ENCODE measurements at places on chromosomes 12 and 14.

GRCh38 chr12:88994537-88994936 is 357.8 kb downstream of the DUSP6 start:
- no peaks in the 10 kb centered on the region for H3K4me1 ChIP-seq
- H3K36me3 ChIP-seq, result no peaks in the 10 kb centered on the region
- no peak overlapping the region for H3K4me3 ChIP-seq
- H3K27ac ChIP-seq, result no peak overlapping the region
- H3K27me3 ChIP-seq, result no peaks in the 10 kb centered on the region
- no peak for DNase-seq

GRCh38 chr12:54932691-54933090 is 51.9 kb downstream of the TESPA1 start:
- H3K4me3 ChIP-seq, result no peak overlapping the region
- H3K4me1 ChIP-seq, result peaks cover 21% of the 10 kb centered on the region
- no peak overlapping the region for H3K27ac ChIP-seq
- no peak for DNase-seq
- H3K36me3 ChIP-seq, result no peaks in the 10 kb centered on the region

- no peak overlapping the region for H3K27ac ChIP-seq
- peaks cover 3% of the 10 kb centered on the region for H3K27me3 ChIP-seq
- H3K36me3 ChIP-seq, result no peaks in the 10 kb centered on the region
- no peak for DNase-seq
Observed at GRCh38 chr14:38877744-38878388, 225.2 kb downstream of the SEC23A start.

DNA sequence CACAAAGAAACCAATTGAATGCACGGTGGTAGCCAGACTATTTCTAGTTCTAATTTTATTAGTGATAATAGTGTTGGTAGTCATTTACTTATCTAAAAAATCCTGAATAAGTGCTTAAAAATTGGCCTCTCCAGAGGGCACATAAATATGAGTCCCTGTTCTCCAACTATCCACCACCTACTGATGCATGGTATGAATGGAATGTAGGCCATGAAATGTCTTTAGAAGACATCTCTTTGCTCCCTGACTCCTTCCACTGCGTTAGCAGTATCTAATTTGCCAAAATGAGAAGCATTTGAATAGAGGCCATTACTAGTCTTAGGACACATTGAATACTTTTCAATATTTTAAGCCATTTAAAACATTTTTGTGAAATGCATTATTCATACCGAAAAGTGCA is 261.7 kb downstream of the LRFN5 start:
- H3K4me1 ChIP-seq, result no peaks in the 10 kb centered on the region
- no peak overlapping the region for H3K27ac ChIP-seq
- no peaks in the 10 kb centered on the region for H3K36me3 ChIP-seq
- no peaks in the 10 kb centered on the region for H3K27me3 ChIP-seq
- no peak for DNase-seq

- no peak for DNase-seq
- peaks cover 7% of the 10 kb centered on the region for H3K4me1 ChIP-seq
- H3K27ac ChIP-seq, result no peak overlapping the region
- no peak overlapping the region for H3K4me3 ChIP-seq
- H3K27me3 ChIP-seq, result no peaks in the 10 kb centered on the region
Observed at GRCh38 chr12:42217656-42218055, 20.4 kb downstream of the YAF2 start.

Data from T-cell (primary cell).